ENCODE measurements at places on chromosomes 2 and 18. TPM values are rescaled to one million over a fixed set of nuclear protein-coding genes. Genes with fewer than 3 reads are reported as not detected.

Gene ABCG8
- total RNA-seq = not detected

Gene RASGRP3
- not detected for total RNA-seq

Gene GALNT13
- 35.1 TPM for total RNA-seq

Gene DIPK1C
- total RNA-seq = not detected

Gene FAM124B
- total RNA-seq = not detected

Measured in NCI-H460 (cell line).